PC-3 (cell line): ENCODE measurements at places on chromosomes 7 and 10.

- no peak for DNase-seq
These were observed 377.8 kb upstream of the C7orf33 start for GRCh38 chr7:148212731-148213130.

DNA sequence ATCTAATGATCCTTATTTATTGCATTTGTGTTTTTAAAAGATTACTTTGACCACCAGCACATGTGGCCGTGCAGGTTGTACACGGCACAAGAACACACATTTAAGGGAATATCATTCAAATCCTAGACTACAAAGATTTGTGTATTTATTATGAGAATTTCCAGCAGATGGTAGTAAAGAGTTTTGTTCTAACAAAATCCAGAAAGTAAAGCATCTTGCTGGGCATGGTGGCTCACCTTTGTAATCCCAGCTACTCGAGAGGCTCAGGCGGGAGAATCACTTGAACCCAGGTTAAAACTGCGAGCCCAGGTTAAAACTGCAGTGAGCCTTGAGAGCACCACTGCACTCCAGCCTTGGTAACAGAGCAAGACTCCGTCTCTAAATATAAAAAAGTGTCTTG is 31.5 kb downstream of the MACROH2A2 start:
- peak; percentile 50 for DNase-seq

DNA sequence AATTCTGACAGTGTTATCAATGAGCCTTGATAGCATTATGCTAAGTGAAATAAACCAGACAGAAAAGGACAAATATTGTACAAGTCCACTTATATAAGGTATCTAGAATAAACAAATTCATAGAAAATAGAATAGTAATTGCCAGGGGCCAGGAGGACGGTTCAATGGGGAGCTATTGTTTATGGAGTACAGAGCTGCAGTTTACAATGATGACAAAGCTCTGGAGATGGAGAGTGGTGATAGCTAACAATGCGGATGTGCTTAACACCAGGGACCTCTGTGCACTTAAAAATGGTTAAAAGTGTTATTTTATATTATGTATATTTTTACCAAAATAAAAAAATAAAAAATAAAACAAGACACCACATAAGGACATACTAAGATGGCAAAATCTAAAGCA is 46.1 kb upstream of the ZNF33B start:
- DNase-seq: no peak

- no peak for DNase-seq
These were observed 263.0 kb downstream of the BAMBI start for GRCh38 chr10:28940158-28940888.

DNA sequence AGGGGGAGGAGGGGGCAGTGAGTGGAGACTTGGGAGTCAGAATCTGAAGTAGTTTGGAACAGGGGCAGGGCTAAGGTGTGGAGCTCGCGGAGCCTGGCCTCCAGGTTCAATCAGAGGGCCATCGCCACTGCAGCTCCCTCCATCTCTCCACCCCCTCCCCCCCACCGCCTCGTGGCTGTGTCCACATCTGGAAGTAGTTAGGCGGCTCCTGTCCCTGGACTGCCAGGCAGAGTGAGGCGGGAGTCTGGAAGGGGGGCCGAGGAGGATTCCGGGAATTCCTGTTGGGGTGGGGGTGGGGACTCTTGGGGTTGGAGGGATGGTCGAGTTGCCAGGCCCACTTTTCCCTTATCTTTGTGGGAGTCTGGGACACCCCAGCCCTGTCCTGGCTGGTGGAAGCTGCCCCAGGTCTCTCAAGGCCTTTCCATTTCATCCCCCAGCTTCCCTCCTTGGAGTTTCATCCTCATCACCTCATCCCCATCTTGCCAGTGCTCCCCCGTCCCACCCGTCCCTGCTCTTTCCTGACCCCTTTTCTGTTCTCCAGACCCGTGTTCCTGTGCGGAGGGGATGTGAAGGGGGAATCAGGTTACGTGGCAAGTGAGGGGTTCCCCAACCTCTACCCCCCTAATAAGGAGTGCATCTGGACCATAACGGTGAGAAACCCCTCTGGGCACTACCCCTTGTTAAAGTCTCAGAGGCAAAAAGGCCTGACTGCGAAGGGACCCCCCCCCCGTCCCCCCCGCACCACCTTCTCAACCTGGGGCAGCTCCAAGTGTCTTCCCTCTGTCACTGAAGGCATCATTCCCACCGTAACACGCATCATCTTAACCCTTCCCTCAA is 944 bp downstream of the PCOLCE start:
- no peak for DNase-seq

DNA sequence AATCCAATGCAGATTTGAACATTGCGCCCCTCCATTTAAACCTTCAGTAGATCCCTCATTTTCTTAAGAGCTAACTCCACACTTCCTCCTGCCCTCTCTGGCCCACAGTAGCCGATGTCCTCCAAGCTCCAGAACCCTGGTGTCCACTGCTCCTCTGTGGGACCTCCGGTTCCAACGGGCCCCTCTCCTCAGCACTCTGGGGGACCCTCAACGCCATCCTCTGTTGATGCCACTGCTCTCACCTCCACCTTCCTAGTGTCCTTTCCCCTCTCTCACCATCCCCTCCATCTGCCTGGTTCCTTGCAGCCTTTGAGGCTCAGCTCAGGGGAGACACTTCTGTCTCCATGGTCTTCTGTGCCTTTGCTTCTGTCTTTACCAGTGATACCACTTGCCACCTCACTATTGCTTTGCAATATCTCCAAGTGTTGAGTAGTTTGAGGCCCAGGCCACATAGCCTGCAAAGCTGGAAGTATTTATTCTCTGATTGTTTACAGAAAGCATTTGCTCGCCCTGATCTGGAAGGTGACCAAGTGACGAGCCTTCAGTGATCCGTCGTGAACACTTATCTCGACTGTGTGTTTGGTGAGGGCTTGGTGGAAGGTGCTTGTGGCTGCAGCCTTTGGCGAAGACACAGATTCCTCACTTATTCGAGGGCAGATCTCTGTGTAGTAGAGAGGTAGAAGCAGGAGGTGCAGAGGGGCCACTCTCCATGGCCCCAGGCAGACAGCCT is 104.8 kb upstream of the SHH start:
- peak; percentile 77 for DNase-seq

DNA sequence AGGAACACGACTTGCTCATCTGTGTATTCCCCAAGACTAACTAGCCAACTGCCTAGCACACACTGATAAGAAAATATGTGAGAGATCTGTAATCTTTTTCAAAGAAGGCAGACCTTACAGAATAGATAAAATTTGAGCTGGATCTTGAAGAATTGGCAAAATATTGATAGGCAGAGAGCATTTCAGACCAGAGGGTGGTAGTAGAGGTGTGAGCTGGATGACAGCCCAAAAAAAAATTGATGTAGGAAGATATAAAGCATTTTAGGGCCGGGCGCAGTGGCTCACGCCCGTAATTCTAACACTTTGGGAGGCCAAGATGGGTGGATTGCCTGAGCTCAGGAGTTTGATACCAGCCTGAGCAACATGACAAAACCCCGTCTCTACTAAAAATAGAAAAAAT is 1.2 kb upstream of the ZNF746 start:
- no peak for DNase-seq
